Right ventricle myocardium superior (tissue), 1 donor: ENCODE measurements at places on chromosomes 2 and 18.

DNA sequence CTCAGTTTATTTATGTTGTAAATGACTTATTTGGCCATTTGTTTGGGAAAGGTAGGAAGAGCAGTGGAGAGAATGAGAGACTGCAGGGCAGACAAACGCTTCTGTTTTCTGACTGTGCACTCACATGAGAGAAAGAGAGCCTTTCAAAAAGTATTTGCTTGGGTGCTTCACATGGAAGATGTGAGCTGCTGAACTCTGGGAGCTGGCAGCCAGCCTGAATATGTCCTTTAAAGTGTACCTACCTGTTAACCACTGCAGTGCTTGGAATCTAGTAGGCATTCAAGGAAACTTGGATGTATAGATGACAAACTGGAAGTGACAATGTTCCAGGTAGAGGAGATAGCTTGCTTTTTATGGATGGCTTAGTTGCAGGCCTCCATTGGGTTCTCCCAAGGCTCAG lies 68.8 kb downstream of the PTPRM start:
- no peak for DNase-seq

DNA sequence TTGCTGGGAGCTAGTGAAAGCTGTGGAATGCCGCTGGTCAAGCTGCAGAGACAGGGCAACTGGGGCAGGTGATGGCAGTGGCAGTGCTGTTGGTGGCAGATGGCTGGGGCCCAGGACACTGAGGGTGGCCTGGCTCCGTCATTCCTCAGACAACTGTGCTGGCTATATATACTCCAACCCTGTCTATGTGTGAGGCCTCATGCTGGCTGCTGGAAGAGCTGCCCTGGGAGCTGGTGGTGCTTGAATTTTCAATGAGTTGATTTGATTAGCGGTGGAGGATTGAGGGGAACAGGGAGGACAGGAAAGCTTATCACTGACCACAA lies 66.5 kb upstream of the TMEM200C start:
- DNase-seq: no peak

- DNase-seq: no peak
Observed at GRCh38 chr2:168816369-168816768, 13.9 kb downstream of the NOSTRIN start.

DNA sequence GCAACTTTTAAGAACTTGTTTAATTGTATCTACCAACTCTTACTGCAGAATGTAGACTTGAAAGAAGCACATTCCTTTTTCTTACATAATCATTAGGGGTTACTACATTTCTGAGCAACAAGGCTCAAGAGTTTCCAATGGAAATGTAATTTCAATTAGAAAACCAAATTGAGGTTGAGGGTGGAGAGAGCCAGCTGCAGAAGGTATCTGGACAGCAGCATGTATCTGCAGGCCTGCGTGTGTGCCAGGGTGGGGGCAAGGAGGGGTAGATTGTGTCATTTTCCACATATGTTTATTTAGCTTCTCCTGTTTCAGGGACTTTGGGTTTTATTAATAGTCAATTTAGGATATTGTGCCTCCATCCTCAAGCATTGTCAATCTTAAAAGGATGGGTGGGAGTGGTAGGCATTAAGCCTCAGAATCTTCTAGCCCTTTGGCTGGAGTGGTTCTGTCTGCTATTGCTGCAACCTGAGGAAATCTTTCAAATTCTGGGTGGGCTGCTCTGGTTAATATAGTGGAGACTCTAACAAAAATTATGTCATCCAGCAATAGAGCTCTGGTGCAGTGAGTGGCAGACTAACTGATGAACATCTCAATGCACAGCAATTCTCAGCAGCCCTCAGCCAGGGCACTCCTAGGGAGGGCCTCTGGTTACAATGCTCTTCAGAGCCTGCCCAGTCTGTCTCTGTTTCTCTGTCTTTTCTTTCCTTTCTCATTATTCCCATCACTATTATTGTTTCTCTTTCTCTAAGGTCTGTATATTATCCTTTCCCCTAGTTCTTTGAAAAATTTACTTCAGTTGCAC lies 151.4 kb downstream of the RPIA start:
- DNase-seq: no peak

GRCh38 chr2:39913648-39914461 lies 134.8 kb upstream of the THUMPD2 start:
- DNase-seq: no peak

- DNase-seq: peak; percentile 52
Observed at GRCh38 chr2:218074031-218074430, 5.0 kb downstream of the RUFY4 start.

DNA sequence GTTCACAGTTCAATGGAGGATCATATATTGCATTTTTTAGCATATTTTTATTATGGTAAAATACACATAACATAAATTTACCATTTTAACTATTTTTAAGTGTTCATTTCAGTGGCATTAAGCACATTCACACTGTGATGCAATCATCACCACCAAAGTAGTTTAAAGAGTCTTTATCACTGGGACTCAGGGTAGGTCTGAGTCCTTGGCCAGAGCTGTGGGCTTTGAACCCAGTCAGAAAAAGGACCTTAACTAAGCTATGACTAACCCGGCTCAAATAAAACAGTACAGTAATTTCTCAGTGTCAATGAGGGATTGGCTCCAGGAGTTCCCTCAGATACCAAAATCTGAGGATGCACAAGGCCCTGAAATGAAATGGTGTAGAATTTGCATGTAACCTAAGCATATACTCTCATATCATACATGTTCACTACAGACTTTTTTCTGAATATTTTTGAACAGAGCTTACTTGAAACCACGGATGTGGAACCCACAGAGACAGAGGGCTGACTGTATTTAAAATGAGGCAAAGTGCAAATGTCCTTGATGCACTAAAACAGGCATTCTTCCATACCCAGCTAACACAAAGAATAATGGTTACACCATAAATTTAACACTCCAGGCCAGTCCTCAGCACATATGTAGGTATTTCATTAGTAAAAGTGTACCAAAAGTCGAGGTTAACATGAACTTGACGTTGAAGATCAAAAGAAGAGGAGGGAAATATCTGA lies 246.2 kb downstream of the LNPK start:
- DNase-seq: no peak

DNA sequence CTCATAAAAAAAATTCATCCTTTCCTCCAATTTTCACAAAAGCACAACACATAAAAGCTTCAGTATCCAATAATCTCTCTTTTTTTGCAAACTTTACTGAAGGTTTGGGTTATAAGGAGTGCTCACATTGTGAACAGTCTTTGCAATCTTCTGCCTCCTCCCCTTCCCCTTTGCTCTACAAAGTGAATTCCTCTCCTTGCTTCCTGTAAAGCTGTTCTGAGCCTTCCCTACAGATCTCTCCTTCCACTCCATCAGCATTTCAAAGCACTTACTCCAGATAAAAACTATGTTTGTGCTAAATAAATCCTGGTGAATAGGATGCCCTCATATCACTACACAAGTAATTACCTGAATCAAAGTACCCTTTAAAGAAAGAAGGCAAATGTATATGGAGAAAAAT lies 4.6 kb upstream of the PDK1 start:
- no peak for DNase-seq

DNA sequence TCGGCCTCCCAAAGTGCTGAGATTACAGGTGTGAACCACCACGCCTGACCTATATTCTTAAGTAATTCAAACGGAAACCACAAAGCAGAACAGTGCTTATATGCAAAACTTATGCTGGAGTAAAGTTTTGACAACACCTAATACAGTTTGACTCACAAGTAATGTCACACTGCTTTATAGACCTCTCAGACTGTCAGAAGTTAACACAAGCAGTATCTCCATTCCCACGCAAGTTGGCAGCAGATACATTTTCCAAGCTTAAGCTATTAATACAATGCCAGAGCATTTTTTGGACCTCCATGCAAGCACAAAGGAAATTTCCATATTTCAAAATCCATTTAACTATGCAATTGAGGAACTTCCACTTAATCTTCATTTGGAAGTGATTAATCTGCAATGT lies 21.0 kb upstream of the SANBR start:
- no peak for DNase-seq

DNA sequence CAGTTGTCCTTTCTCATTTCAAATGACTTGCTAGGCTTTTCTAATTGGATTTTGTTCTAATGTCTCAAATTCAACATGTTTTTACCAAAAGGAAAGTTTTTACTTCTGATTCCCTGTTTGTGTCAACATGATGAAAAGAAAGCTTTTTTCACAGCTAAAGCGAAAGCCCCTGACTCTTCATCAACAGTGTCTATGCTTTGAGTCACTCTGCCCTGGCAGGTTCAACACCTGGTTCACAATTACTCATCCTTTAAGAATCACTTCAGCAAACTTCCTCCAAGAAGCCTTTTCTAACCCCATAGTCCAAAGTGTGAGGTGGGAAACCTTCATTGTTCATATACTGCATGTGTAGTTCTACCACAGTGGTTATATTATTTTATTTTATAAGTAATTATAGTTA lies 7.6 kb upstream of the DSG2 start:
- no peak for DNase-seq

DNA sequence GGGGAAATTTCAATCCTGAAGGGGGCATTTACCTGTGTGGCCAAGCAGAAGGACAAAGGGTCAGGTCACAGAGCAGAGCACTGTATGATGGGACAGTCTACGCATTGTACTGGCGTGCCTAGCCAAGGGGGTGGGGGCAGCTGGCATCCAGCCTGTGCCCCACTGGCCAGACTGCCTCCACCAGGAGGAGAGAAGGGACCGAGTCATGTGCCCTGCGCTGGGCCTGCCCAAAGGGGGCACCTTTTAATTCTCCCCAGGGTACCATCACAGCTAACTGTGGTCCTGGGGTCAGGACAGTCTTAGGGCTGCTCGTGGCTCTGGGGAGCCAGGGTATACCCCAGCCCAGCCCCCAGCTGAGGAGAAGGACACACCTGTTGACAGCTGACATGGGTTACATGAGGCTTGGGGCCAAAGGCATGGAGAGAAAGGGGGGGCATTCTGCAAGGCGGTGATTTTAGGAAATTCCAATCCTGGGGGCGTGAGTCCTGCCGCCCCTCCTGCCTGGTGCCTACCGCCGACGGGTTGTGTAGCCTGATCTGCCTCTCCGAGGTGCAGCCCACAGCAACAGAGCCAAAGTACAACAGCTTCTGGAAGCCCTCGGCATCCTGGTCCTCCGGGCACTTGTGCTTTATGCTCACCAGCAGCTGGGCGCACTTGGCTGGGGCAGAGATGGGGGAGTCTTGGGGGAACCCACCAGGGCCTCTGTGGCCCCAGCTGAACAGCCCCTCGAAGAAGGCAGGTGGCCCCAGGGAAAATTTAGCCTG lies 11.0 kb downstream of the CFAP65 start:
- no peak for DNase-seq

DNA sequence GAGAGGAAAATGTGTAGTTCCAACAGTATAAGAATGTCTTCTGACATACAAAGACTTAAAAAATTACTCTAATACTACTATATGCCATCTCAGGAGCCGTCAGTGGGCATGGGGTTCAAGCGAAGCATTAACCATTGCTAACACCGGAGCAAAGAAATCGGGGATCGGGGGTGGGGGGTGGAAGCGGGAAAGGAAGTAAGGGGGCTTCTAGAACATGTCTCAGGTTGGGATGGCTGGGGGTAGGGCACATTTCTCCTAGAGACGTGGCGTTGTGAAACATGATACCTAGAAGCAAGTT lies 702 bp downstream of the LMAN1 start:
- DNase-seq: no peak
